Endodermal cell (in vitro differentiated cells): ENCODE measurements at places on chromosomes 11 and 22.
A peak's percentile ranks its signal among the peaks of the same experiment; 100 is the strongest.

DNA sequence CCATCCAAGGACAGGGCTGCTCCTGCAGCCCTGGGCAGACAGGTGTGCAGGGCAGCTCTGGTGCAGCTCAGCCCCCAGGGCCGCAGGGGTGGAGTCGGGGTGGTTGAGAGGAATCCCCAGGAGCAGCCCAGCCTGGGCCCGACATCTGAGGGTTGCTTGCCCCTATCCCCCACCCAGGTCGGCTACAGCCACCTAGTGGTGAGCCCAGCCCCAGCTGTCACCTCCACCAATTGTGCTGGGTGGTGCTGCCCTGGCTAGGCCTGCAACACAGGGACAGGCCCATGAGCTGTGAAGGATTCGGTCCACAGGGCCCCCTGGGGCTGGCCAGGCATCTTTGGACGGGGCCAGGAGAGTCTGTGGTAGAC is 29.6 kb downstream of the RTN4R start:
- peak; percentile 95 for DNase-seq

DNA sequence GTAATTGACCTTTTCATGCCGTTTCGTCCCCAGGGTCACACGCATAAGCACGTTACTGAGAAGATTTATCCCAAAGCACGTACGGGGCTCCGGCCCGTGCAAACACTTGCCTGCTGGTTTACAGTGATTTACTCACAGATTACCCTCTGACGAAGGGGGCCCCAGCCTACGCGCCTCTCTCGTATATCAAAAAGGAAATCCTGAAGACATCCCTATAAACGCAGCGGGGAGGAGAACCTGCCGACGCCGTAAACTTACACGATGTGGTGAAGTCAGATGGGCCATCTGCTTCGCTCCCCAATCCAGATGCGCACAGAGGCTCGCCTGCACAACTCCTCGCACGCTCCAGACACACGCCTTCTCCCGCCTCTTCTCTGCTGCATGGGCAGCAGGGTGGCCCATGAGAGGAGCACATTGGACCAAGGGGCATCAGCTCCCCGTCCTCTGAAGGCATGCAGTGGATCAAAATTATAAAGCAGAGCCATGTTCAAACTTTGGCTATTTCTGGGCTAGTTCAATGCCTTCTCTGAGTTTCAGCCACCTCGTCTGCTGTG is 123.6 kb downstream of the MN1 start:
- no peak for DNase-seq

DNA sequence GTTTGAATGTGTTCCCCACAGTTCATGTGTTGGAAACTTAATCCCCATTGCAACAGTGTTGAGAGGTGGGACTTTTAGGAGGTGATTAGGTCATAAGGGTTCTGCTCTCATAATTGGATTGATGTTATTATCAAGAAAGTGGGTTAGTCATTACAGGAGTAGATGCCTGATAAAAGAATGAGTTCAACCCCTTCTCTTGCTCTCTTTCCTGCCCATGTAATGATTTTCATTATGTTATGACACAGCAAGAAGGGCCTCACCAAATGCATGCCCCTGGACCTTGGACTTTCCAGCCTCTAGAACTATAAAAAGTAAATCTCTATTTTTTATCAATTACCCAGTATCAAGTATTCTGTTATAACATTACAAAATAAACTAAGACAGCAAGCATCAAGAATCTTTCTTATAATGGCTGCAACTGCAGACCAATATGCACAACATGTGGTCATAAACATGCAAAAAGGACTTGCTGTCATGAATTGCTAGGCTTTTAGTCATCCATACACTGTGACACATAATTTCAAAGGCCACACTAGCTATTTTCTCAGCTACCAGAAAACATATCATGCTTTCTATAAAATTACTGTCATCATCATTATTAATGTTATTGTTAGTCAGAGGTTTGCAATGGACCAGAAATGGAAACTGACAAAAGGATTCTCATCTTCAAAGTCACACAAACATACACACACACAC is 99.9 kb upstream of the GUCY1A2 start:
- DNase-seq: no peak

DNA sequence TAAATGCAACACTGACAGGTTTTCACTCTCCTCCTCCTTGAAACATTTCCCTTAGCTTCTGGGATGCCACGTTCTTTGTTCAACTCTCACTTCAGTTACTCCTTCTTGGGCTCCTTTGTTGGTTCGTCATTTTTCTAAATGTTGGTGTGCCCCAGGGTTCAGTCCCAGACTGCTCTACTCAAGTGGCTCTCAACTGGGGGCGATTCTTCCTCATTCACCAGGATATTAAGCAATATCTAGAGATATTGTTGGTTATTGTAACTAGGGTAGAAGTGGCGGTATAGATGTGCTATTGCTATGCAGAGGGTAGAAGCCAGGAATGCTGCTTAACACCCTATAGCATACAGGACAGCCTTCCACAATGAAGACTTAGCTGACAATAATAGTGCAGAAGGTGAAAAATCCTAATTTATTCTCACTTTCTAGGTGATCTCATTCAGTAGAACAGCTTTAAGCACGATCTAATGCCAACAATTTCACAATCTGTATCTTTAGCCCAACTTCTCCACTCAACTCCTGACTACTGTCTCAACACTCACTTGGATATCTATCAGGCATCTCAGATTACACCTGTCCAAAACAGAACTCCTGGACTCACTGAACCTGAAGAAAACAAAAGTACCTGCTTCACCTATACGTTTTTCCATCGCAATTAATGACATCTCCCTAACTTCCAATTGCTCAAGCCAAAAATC is 4.6 kb downstream of the NUP160 start:
- DNase-seq: no peak

GRCh38 chr11:43419460-43419859 is 60.7 kb downstream of the TTC17 start:
- peak; percentile 56 for DNase-seq

GRCh38 chr22:40976866-40977700 is 25.9 kb downstream of the RBX1 start:
- no peak for DNase-seq

DNA sequence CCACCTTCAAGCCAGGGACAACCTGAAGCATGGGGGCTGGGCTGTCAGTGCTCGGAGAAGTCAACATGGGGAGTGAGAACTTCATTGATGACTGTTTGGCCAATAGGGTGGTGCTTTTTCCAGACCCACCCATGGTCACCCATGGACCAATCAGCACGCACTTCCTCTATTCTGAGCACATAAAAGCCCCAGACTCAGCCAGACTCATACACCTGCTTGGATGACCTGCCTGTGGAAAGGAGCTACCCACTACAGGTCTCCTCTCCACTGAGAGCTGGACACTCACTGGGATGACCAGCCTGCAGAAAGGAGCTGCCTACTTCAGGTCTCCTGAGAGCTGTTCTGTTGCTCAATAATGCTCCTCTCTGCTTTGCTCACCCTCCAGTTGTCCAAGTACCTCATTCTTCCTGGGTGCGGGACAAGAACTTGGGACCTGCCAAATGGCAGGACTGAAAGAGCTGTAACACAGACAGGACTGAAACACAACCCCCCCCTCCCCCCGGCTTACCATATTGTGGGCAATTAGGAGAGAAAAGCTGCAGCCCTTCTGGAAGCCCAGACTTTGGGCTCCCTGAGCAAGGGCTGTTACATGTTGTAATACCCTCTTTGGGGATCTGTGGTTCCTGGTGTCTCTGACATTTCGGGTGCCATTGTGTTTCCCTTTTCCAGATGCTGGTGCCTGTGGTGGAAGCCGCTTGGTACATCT is 44.4 kb upstream of the WNT11 start:
- DNase-seq: peak; percentile 65

- DNase-seq: no peak
These were observed 219.0 kb downstream of the CEP164 start for GRCh38 chr11:117546431-117547194.

GRCh38 chr11:12188548-12189317 is 78.3 kb downstream of the MICAL2 start:
- no peak for DNase-seq

DNA sequence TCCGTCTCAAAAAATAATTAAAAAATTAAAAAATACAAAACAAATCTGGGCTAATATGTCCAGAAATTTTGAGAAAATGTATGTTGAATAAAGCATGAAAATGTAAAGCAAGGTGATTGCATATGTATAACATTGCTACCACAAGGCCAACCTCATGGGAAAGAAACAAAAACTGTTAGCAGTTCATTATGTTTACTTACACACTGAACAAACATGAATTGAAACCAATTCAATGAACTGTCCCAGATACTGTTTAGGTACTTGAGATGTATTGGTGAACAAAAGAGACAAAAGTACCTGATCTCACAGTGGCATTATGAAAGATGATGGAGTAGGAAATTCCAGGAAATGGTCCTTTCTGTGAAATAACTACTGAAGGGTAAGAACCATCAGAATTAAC is 43.8 kb upstream of the IGLL5 start:
- DNase-seq: no peak

GRCh38 chr11:40170078-40170477 is 1289.4 kb downstream of the LRRC4C start:
- DNase-seq: no peak
